Activated T-cell treated with anti-CD3 and anti-CD28 coated beads, Interleukin-2, amount 50 U/mL, for 4 hours (primary cell): ENCODE measurements at places on chromosomes 1 and 21.

DNA sequence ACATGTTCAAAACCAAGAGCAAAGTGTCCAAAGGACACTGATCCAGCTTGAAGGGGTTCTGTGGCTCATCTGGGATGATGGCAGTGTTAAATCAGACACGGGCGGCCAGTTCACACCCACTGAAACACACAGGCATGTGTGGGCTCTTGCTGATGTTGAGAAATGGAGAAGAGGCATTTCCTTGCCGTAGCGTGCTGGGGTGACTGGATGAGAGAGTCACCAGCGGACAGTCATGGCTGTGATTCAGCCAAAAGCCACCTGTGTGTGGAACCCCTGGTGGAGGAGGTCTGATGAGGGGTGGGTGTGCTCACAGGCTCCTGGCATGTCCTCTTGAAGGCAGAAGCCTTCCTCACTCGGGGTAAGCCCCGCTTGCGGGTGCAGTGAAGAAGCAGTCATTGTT, 7.2 kb downstream of the C1orf35 start:
- no peak for DNase-seq

GRCh38 chr1:55768327-55768952, 553.3 kb upstream of the USP24 start:
- DNase-seq: no peak

GRCh38 chr1:234691567-234691966, 81.6 kb upstream of the IRF2BP2 start:
- no peak for DNase-seq

GRCh38 chr1:206963740-206964139, 6.5 kb downstream of the FCAMR start:
- DNase-seq: no peak

GRCh38 chr1:84303314-84303830, 1.9 kb downstream of the SAMD13 start:
- no peak for DNase-seq

DNA sequence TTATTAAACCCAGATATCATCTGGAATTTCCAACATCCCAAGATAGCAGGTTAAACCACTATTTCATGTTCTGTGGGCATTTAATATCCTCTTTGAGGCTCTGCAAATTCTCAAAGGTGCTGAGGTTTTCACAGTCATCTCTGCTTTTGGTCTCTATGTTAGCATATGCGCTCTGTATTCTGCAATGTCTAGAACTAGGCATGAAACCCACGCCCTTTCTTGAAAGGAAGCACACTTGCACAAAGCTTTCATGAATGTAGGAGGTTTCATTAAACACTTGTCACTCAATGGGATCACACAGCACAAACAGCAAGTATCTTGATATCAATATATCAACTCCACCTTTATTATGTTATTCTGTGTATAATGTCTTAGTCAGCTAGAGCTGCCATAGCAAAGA, 172.0 kb upstream of the USP24 start:
- DNase-seq: no peak

GRCh38 chr21:33700491-33700890, 58.2 kb downstream of the ITSN1 start:
- no peak for DNase-seq

DNA sequence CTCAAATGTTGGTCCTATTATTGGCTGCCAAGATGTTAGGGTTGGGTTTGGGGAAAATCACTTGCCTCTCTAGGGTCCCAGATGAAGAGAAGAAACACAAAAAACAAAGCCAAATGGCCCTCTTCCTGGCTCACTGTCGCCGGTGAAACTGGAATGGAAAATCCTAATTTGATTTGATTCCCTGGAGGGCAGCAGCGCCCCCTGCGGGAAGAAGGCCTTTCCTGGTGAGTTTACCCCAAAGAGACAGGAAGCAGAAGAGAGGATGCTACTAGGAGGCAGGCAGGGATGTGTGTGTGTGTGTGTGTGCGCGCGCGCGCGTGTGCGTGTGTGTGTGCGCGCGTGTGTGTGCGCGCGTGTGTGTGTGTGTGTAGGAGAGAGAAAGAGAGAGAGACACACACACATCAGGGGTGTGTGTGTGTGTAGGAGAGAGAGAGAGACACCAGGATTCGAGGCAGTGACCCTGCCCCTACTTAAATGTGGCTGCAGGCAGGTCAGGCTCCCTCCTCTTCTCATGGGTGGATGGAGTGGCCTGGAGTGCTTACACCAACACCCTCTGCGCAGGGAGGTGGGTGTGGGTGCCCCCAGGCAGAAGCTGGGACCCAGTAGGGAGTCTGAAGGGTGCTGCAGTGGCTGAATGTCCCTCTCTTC, 3.1 kb upstream of the SELENON start:
- peak; percentile 84 for DNase-seq

DNA sequence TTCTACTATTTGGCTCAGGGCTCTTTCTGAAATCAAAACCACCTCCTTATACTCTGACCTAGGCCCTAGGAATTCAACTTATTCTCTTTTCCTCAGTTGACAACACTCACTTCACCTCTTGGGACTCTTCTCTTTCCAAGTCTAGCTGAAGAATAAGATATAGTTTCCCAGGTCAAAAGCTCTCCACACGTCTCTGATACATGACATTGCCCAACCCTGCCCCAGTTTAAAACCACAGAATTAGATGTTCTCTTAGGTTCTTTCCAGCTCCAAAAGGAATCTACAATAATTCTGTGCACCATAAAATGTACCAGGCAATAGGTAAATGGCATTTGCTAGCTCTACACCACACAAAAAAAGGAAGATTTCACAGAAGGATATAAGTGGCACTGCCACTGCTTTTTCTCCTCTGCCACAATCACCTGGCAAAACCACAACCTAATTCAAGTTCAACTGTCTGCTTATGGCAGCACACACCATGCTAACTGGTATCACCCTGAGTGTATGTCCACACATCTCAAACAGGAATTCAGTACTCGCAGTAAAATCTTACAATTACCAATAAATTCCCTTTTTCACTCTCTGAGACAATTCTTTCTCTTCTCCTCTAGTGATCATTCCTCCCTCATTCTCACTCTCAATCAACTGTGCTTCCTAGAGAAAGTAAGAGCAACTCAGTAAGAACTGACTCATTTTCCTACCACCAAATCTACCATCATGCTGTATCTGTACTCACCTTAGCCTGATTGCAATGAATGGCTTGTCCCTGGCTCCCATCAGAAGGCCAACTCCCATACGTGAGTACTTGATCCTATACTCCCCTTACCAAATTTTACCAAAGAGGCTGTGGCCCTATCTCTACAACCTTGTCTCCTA, 27.3 kb downstream of the ZBTB8OS start:
- DNase-seq: no peak

GRCh38 chr1:228846952-228847351, 111.7 kb downstream of the RHOU start:
- no peak for DNase-seq

- no peak for DNase-seq
Measured at GRCh38 chr1:151981178-151981525, 12.5 kb downstream of the S100A10 start.

DNA sequence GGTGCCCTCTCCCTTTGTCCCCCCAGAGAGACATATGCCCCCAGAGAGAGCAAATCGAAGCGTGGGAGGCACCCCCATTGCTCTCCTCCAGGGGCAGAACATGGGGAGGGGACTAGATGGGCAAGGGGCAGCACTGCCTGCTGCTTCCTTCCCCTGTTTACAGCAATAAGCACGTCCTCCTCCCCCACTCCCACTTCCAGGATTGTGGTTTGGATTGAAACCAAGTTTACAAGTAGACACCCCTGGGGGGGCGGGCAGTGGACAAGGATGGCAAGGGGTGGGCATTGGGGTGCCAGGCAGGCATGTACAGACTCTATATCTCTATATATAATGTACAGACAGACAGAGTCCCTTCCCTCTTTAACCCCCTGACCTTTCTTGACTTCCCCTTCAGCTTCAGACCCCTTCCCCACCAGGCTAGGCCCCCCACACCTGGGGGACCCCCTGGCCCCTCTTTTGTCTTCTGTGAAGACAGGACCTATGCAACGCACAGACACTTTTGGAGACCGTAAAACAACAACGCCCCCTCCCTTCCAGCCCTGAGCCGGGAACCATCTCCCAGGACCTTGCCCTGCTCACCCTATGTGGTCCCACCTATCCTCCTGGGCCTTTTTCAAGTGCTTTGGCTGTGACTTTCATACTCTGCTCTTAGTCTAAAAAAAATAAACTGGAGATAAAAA, 8.4 kb downstream of the EFNA3 start:
- no peak for DNase-seq

DNA sequence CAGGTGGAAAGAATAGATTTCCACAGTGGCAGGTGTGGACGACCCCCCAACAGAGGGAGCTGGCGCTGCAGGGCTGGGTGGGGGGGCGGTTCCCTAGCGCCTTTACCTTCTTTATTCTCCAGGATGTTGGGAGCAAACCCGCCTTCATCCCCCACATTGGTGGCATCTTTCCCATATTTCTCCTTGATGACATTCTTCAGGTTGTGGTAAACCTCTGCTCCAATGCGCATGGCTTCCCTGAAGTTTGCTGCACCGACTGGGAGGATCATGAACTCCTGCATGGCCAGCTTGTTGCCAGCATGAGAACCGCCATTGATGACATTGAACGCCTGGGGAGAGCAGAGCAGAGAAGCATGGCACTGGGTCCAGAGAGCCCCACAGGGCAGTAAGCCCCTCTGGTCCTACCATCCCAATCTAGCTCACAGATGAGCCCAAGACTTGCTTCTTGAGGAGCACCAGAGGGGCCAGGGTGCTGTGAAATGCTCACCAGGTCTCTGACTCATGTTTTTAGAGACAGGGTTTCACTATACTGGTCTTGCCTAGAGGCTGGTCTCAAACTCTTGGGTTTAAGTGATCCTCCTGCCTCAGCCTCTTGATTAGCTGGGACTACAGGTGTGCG, 12.2 kb downstream of the ENO1 start:
- DNase-seq: no peak

GRCh38 chr1:160780398-160780755, 15.6 kb upstream of the LY9 start:
- no peak for DNase-seq

DNA sequence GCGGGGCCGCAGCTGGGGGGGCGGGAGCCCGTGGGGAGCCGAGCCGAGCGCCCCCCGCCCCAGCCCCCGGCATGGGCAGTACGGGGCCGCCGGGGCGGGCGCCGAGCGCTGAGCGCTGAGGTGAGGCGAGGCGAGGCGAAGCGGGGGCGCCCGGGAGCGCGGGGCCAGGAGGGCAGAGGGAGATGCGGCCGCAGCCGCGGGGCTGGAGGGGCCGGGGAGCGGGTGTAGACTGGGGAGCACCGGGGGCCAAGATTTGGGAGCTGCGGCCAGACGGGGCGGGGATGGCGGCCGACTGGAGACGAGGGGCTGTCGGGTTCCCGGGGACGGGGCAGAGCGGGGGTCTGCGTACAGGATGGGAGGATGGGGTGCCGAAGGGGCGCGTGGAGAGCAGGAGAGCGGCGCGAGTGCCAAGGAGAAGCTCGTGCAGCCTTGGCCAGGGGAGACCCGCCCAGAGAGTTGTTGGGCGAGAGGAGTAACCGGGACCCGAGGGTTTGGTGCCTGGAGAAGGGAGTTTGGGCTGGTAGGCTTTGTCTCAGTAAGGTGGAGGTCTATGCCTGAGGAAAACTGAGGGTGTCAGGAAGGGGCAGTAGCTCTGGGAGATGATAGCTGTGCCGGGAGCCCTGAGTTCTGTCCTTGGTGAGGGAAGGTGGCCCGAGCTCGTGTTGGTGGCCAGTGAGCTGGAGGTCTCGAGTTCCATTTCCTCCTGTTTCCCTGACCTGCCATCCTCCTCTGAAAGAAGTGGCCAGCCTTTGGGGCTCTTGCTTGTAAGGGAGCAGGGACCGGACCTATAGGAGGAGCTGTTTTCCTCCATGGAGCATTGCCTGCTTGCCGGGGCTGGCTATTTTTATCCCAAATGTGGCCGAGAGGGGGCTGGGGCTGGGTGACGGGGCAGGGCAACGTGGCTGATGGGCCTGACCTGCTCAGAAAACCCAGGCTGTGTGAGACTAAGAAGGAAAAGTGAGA, 539 bp downstream of the ATP8B2 start:
- no peak for DNase-seq

GRCh38 chr1:169133801-169134502, 27.5 kb downstream of the ATP1B1 start:
- DNase-seq: no peak

- peak; percentile 21 for DNase-seq
Measured at GRCh38 chr1:34681480-34682451, 73.1 kb upstream of the GJB5 start.

- DNase-seq: no peak
Measured at GRCh38 chr1:239288820-239289554, 97.4 kb upstream of the CHRM3 start.

GRCh38 chr1:158793604-158794003, 12.6 kb upstream of the OR6N2 start:
- DNase-seq: peak; percentile 11

DNA sequence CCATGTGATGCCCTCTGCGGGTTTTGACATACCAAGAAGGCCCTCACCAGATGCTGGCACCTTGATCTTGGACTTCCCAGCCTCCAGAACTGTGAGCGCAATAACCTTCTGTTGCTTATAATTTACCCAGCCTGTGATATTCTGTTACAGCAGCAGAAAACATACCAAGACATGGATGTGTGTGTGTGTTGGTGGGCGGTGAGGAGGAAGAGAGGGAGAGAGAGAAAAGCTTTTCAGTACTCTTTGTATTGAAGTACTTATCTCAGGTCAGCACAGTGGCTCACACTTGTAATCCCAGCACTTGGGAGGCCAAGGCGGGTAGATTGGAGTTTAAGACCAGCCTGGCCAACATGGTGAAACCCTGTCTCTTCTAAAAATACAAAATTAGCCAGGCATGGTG, 23.1 kb downstream of the TRAPPC10 start:
- DNase-seq: no peak

DNA sequence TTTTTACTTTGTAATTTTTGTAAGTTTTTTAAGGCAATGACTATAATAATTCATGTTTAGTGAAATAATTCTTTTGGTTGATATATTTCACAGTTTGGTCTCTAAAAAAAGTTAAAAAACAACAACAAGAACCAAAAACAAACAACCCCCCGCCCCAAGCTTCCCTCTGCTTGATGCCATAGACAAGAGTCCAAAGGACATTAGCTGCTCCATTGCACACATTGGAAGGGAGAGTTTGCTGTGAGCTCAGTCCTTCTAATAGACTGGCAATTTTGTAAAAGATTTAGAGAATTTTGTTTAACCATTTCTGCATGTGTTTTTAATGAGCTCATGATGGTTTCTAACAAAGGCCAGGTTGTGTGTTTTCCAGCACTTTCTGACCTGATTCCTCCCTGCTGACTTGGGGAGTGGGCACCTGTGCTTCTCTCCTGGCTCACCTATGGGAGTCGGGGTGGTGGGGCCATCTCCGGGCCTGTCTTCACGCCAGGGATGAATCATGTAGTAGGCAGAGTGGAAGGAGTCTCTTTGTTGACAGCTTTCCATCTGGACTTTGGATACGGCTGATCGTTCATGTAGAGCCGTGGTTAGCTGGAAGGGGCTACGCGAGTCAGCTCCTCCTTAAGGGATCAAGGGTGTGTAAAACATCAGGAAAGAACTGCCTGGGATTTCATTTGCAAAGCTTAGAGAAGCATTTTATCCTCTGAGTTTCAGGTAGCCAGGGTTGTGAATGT, 14.1 kb downstream of the ZBTB18 start:
- DNase-seq: no peak

GRCh38 chr1:226734611-226735153, 4.4 kb downstream of the ITPKB start:
- DNase-seq: no peak
